ENCODE measurements at places on chromosomes 16 and 17.

GRCh38 chr17:14330492-14330962 is 29.6 kb downstream of the HS3ST3B1 start:
- DNase-seq, result no peak

DNA sequence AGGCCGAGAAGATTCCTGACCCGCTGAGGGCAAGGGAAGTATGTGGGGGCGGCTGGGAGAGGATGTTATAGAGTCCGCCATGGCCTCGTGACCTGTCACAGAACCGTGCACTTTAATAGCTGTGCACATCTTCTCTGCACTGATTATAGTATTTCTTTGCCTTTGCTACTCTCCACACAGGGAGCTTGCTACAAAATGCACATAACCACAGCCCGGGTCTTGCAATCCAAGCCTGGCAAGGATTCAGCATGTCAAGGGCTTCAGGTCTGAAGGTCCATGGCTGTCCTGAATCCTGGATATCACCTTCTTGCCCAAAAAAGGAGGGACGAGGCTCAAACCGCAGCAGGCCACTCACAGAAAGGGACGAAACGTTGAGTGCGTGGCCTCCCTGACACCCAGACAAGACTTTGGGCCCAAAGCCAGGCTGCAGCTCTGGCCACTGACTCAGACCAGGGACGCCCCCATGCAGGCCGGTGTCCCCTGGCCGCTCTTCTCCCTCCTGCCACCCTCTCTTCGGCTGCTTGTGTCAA is 43.7 kb downstream of the USP22 start:
- DNase-seq, result no peak

DNA sequence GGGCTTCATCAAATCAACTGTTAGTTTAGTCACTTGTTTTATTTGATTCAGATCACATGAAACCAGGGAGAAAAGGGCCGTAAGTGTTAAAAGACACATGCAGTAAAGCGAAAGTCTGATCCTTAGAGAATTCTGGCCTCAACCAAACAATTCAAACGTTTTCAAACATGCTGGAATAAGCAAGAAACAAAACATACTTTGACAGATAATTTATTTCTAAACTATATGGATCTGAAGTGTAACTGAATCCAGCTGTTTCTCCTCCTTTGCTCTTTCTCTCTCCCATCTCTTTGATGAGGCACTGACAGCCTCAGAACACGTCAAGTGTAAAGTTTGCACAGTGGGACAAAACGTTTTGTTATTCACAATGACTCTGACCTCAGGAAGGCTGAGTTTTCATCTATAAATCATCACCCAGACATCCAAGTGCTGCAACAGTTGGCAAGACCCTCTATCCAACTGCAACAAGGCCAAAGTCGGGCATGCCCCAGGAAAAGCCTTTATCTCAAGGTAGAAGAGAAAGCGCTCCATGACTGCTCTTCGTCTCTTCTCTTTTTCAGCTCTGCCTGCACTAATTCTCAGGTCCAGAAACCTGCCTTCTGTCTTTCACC is 267.1 kb upstream of the MYOCD start:
- DNase-seq, result no peak

DNA sequence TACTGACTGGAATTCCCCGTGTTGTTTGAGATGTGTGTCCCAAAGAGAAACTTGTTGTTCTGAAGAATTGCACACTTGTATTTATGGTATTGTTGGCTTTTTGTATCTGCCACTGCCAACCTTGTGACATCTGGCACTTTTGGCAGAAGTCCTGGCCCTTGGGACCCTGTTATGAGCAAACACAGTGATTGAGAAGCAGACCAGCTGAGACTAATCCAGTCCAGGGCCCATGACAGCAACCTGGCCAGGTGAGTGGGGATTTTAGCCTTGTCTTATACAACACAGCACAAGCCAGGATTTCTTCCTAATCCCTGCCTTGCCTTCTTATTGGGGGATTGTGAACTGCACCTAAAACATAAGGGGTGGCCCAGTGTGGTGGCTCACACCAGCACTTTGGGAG is 80.0 kb downstream of the NTN1 start:
- DNase-seq, result no peak

GRCh38 chr16:17602678-17603077 is 131.9 kb upstream of the XYLT1 start:
- DNase-seq, result no peak

DNA sequence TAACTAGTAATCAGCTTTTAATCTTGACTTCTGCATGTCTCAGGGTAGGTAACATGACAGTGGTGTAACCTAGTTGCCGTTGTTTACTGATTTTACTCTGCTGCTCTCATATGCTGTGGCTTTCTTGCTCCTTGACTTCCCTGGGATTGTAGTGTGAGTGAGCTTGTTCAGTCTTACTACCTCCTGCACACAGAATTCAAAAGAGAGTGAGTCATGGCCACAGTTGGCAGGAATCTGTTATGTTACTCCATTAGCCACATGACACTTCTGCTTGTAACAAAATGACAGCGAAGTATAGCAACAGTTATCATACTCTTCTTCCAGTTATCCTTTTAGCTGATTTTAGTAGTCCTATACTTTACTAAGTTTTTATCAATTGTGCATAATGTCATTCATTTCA is 18.8 kb downstream of the TNRC6A start:
- peak; percentile 25 for DNase-seq

DNA sequence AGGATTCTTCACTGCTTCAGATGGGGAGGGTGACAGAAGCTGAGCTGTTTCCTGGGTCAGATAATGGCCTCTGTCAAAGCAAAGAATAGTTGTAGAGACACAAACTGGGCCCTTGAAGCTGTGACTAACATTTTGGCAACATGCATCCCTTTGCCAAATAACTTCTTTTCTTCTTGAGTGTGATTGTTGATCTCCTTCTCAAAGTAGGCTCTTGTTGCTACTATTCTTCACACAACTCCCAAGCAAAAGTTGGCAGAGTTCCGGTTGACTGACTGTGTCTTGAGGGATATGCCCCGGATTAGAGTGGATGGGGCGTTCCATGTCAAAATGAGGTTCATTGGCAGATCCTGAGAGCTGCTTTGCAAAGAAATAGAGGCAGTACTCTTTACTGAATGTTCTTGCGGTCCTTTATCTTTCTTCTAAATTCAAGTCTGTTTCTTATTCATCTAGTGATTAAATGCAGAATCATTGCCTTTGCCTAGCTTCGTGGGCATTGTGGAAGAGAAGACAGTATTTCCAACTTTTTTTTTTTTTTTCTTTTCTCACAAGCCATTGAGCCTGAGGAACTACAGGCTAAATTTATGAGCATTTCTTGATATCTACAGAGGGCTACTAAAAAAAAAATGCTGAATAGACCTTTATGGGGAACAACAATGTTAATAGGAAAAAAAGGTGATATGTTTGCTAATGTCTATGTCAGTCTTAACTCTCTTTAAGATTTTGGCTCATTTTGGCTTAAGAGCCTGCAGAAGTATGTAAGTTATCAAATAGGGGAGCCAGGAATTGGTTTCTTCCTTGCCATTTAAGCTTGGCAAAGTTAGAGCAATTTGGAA is 5.8 kb downstream of the WIPF2 start:
- DNase-seq, result no peak

GRCh38 chr16:68790944-68791343 is 52.4 kb upstream of the TANGO6 start:
- DNase-seq, result no peak

GRCh38 chr16:24906901-24907300 is 61.1 kb downstream of the SLC5A11 start:
- DNase-seq, result no peak

GRCh38 chr17:65154770-65155589 is 17.8 kb downstream of the RGS9 start:
- no peak for DNase-seq

GRCh38 chr16:70437017-70437581 is 1.8 kb downstream of the ST3GAL2 start:
- DNase-seq, result no peak

DNA sequence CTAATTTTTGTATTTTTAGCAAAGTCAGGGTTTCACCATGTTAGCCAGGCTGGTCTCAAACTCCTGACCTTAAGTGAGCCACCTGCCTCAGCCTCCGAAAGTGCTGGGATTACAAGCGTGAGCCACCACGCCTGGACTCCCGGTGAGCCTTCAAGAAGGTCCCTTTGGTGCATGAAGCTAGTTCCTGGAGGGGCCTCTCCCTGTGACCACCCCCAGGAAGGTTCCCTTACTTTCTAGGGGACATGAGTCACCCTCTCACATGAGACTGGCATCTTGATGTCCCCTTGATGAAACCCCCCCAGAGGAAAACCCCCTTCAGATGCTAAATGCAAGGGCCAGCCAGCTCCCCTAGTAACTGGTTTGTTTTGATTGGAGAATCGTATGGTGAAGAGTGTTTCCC is 12.8 kb downstream of the CARHSP1 start:
- DNase-seq, result no peak

DNA sequence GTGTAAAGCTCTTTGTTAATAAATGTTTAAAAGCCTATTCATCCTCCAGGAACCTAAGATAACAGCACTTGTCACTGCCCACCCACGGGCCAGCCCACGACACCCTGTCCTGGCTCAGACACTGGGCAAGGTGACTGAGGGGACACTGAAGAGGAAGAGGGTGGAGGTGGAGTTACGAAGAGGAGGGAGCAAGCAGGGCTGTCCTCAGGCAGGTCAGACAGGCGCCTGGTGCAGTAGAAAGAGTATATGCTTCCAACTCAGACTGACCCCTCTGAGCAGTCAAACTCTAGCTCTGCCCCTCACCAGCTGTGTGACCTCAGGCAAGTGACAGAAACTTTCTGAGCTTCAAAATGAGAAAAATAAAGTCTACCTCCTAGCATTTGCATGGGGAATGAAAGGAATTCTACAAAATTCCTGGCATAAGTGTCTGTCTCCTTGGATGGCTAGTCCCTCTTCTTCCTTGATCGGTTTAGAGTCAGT is 22.8 kb downstream of the TEX2 start:
- DNase-seq, result peak; percentile 31

DNA sequence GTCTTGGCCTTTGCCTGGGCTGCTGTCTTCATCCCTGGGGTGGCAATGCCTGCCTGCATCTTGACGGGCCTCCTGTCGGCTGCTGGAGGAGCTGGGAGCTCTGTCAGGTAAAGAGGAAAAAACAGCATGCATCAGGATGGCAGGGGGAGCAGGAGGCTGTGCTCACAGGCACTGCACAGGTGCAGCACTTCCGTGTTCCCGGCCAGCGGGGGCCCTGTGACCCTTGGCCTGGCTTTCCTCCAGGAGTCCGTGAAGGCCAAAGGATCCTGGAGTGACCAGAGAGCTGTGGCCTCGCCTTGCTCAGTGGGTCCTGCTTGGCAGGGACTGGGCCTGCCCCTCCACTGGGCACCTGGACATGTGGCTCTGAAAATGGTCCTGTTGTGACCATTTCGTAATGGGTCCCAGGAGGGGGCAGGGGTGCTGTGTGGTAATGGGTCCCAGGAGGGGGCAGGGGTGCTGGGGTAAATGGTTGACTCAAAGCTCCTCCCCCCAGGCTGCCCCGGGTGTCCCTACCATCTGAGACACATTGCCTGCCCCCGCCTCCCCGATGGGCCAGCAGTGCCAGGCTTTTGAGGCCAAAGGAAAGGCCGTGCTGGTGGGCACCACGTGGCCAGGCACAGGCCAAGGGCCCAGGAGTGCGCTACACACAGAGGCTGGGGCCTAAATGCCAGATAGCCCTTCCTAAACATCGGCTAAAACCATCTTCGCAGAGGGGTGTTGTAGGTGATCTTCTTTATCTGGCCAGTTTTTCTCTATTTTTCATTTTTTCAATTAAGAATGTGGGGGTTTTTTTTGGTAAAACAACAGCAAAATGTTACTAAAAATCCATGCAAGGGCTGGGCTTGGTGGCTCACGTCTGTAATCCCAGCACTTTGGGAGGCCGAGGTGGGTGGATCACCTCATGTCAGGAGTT is 4.0 kb upstream of the FASN start:
- peak; percentile 41 for DNase-seq

- no peak for DNase-seq
Observed at GRCh38 chr17:46818316-46818928, at the start of gene WNT3. Gene WNT3, minus strand, starts transcription at chr17:46818692. Its CDS starts 95 bp downstream, at chr17:46818597.

DNA sequence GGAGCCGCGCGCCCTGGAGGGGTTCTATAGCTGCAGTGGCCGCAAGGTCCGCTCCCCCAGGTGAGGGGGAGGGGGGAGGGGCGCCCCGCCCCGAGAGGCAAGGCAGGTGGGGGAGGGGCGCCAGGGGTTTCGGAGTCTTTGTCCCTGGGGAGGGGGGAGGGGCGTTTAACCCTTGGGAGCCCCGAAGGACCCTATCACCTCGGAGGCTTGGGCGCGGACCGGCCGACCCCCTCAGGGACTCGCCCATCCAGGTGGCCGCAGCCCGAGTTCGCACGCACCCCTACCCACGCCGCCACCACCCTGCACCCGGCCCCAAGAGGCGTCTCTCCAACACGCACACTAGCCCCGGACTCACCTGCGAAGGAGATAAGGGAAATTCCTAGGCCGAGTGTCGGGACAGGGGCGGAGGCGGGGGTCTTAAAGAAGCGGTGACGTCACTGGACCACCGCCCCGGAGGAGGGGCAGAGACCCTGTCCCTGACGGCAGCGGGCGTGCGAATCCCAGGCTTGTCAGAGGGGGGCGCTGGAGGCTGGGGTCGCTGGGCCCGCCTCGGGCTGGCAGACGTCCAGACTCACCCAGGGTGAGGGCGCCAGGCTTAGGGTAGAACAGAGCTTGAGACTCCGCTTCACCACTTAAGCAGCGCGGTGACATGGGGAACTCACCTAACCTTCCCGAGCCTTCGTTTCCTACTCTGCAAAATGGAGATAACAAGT is at the start of gene CLDN6:
Gene CLDN6 (minus strand): TSS at position 390 of the 713 bp plus-strand sequence. CDS start 2,162 bp downstream, outside the sequence.
- DNase-seq, result peak; percentile 63

DNA sequence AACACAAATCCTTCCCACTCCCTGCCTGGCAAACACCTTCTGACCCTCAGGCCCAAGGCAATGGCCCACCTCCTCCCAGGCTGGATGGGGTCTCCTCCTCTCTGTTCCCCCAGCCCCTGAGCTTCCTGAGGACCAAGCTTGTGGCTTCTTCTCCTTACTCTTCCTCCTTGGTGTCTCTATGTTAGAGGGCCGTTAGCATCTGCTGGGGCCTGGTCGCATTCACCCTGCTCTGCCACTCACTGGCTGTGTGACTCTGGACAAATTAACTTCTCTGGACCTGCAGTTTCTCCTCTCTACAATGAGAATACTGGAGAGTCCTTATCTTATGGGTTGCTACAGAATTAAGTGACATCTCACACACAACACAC is 725 bp upstream of the MT2A start:
- DNase-seq, result no peak

DNA sequence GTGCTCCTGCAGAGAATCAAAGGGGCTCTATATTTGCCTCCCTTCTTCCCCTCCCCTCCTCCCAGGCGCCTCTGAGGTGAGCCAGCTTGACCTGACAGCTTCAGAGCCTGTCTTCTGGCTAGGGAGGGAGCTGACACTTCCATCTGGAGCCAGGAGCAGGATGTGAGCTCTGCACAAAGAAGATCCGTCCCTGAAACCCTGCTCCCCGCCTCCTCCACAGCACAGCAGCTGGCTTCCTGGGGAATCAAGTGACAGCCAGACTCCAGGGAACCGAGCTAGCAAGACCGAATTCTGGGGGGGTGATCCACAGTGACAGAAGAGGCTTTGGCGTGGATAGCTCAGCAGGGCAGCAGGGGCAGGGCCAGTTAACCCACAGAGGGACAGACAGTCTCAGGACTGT is 37.2 kb downstream of the CCDC182 start:
- no peak for DNase-seq

- peak; percentile 48 for DNase-seq
Observed at GRCh38 chr16:23296994-23297393, 5.1 kb upstream of the SCNN1B start.
